ENCODE measurements at places on chromosomes 2 and 18. TPM values are rescaled to one million over a fixed set of nuclear protein-coding genes. Genes with fewer than 3 reads are reported as not detected.

- DNase-seq = peak; percentile 98
Observed at GRCh38 chr2:209495855-209496585, 72.2 kb downstream of the MAP2 start.

DNA sequence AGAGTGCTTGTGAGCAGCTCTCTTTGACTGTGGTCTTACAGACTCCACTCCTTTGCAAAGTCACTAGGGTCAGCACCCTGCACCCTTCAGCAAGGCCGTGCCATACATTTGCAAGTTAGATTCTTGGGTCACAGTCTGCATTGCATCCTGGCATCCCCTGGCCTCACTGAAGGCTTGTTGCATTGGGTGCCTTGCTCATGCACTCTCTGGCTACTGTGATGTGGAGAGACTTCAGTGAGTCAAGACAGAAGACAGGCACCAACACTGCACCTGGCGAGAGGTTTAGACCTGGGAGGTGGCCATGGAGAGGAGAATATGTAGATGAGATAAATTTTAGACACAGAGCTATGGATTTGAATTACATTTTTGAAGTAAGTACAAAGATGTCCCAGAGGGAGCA is 146.4 kb upstream of the COPS8 start:
- no peak for DNase-seq

Gene SLC39A10
- total RNA-seq = 50.7 TPM

GRCh38 chr2:74367789-74368188 is 12.3 kb downstream of the DCTN1 start:
- no peak for DNase-seq

Gene AGXT
- total RNA-seq = not detected

- DNase-seq = peak; percentile 20
Observed at GRCh38 chr18:56702946-56703345, 51.8 kb downstream of the WDR7 start.

- no peak for DNase-seq
Observed at GRCh38 chr2:236055471-236055870, 112.7 kb downstream of the GBX2 start.

DNA sequence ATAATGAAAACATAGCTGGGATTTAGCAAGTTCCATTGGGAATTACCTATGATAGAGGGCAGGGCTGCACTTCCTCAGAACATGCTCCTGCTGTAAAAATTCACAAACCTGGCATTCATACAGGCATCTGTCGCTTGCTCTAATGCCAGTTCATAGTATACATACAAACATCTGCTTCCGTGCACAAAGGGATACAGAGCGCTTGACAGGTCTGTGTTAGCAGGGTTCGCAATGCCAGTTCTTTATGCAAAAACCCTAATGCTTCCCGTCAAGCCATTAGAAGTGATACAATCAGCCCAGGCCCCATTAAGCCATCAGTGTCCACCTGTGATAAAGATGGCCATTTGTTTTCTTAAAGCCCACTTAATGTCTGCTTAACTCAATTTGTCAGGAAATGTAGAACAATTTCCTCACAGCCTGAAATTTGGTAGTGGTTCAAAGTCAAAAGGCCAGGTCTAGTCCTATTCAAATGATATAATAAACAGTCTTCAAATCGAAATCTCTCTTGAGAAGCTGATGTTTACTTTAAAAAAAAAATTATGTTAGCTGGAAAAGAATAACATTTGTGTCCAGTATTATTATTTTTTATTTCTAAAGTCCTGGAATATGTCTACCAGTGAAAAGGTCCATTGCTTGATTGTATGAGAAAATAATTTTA is 556.3 kb downstream of the ARHGAP15 start:
- no peak for DNase-seq

Measured in glomerular endothelial cell (primary cell).